ENCODE measurements at places on chromosomes 3 and 15. TPM values are rescaled to one million over a fixed set of nuclear protein-coding genes. Genes with fewer than 3 reads are reported as not detected.

Gene KLF15
- total RNA-seq = 0.22 TPM

Gene H1-8
- not detected for total RNA-seq

Gene MYRIP
- total RNA-seq = not detected

Gene HTD2
- 15.9 TPM for total RNA-seq

Gene ZNF662
- 1.4 TPM for total RNA-seq

Gene SCAMP5
- 6.7 TPM for total RNA-seq

Gene KLHL40
- not detected for total RNA-seq

Gene IL17RD
- total RNA-seq = 0.11 TPM

Gene PLA2G4D
- not detected for total RNA-seq

Gene DYNLT2B
- 6.0 TPM for total RNA-seq

Gene C3orf85
- not detected for total RNA-seq

Gene ATP8B4
- total RNA-seq = 1.4 TPM

Gene IL20RB
- total RNA-seq = 1.5 TPM

Gene APEH
- total RNA-seq = 171 TPM

Gene PLCH1
- 0.03 TPM for total RNA-seq

Gene MAP3K13
- 12.3 TPM for total RNA-seq

Gene RPL22L1
- 209 TPM for total RNA-seq

Gene CD96
- total RNA-seq = 28.3 TPM

Gene EPHB3
- 0.15 TPM for total RNA-seq

Gene UROC1
- total RNA-seq = not detected

Gene PXK
- 40.2 TPM for total RNA-seq

Gene FETUB
- not detected for total RNA-seq

Gene HACD3
- 44.0 TPM for total RNA-seq

Gene ALDH1A3
- 0.47 TPM for total RNA-seq

Gene FILIP1L
- total RNA-seq = 0.28 TPM

Gene ALS2CL
- total RNA-seq = 1.5 TPM

Gene FHIT
- total RNA-seq = 2.4 TPM

Gene CP
- total RNA-seq = 0.37 TPM

Gene ERC2
- 0.16 TPM for total RNA-seq

Gene HGD
- 0.90 TPM for total RNA-seq

Gene SERPINI1
- total RNA-seq = 0.94 TPM

Gene MYO1E
- total RNA-seq = 1.5 TPM

Gene A4GNT
- total RNA-seq = not detected

Gene ISL2
- total RNA-seq = 0.11 TPM

Gene NDUFB4
- 108 TPM for total RNA-seq

Gene CPN2
- 0.08 TPM for total RNA-seq

Gene DNAJB8
- not detected for total RNA-seq

Gene CCRL2
- total RNA-seq = 1.3 TPM

Gene GP9
- not detected for total RNA-seq

Gene SERF2
- total RNA-seq = 596 TPM

Gene JAGN1
- total RNA-seq = 41.2 TPM

Gene HYAL1
- total RNA-seq = 0.24 TPM

Gene ARHGEF3
- total RNA-seq = 42.4 TPM

Gene NDUFAF3
- total RNA-seq = 155 TPM

Gene KNG1
- 0.13 TPM for total RNA-seq

Gene ZNF385D
- not detected for total RNA-seq

Gene LPP
- 19.2 TPM for total RNA-seq

Gene GLCE
- 4.8 TPM for total RNA-seq

Gene TGM4
- not detected for total RNA-seq

Gene MYZAP
- not detected for total RNA-seq

Gene CMTM7
- total RNA-seq = 23.2 TPM

Gene NR2F2
- 0.24 TPM for total RNA-seq

All from activated T-cell treated with anti-CD3 and anti-CD28 coated beads, Interleukin-2, amount 50 U/mL, for 4 hours (primary cell).